Progenitor cell of endocrine pancreas (in vitro differentiated cells): ENCODE measurements at places on chromosomes 6 and 20. TPM values are rescaled to one million over a fixed set of nuclear protein-coding genes. Genes with fewer than 3 reads are reported as not detected.

TRAPPC3L gene
- not detected in 2 replicates for total RNA-seq

ARHGAP40 gene
- 0.13 TPM in 1 of 2 replicates, not detected in the other for total RNA-seq

- no peak for DNase-seq
These were observed 188.4 kb upstream of the TSHZ2 start for GRCh38 chr20:52783769-52784168.

DNA sequence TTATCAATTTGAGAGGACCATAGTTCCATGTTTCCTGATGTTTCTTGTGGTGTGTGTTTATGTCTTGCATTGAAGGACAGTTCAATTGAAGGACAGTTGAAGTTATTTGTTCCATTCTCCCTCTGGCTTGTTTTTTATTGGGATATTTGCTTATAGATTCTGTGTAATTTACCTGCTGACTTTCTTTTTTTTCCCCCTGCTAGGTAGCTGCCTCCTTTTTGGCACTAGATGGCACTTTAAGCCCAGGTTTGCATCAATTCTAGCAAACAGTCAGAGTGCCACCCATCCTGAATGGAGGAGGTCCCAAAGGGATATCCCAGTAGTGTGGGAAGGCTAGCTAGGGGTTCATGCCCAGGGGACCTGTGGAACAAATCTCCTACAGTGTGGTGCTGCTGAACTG, 78.1 kb downstream of the CFAP61 start:
- DNase-seq = no peak
